Colonic mucosa (tissue), 4 donors: ENCODE measurements at places on chromosomes 5 and 9. TPM values are rescaled to one million over a fixed set of nuclear protein-coding genes. Genes with fewer than 3 reads are reported as not detected.
A peak's percentile ranks its signal among the peaks of the same experiment; 100 is the strongest.

DNA sequence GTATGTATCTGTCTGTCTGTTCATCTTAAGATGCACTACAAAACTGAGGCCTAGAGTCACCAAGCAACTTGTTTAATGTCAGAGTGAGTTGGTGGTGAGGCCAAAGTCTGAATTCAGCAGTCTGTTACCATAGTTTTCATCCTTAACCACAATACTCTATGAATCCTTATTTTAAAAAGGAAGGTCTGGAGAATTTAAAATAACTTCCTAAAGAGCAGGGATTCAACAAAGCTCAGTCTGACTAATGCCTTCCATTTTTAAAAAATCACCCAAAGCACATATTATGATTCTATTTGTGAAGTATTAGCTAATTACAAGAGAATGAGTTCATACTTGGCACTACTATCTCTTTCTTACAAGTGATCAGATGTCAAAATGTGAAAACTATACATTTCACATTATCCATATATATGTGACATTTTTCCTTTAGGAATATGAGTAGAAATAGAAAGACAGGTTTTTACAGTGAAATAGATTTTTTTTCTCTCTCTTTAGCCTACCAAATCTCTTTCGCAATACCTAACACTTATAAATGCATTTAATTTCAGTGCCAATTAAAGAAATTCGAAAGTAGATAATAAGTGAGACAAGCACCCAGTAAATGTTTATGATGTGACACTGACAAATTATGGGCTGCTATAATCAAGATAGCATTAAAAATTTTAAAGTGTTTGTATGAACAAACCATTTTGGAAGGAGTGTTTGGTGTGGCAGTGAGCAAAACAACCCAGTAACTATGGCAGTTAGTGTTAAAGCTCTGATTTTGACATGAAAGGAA is 102.3 kb upstream of the CDKN2B start:
- no peak for DNase-seq

DNA sequence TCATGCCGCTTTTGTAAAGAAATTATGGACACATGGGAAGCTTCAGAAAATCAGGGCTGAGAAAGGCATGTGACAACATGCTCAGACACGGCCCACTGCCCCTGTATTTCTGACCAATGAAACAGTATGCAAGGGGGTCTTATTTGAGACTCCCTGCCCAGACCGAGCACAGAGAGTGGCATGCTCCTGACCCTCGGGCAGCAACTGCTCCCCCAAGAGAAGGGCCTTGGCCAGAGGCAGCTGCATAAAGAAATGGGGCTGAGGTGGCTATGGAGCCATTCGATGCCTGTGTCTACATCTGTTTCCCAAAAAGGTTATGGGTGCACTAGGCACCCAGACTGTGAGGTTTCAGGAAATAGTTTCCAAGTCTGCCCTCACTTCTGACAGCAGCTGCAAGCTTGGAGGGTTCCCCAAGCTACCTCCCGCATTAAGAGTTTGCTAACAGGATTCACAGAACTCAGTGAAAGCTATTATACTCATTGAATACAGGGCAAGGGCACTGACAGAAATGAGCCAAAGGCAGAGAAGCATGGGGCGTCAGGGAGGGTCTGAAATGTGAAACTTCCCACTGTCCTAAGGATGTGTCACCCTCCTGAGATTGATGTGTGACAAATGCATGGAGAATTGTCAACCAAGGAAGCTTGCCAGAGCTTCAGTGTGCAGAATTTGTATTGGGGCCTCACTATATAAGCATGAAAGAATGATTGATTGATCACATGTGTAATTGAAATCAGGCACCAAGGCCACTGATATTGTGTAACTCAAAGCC is 94.3 kb downstream of the DAP start:
- DNase-seq, result no peak

- no peak for DNase-seq
Observed at GRCh38 chr5:128490761-128491160, 47.3 kb downstream of the FBN2 start.

- no peak for DNase-seq
Observed at GRCh38 chr5:4758550-4758949, 381.6 kb upstream of the ADAMTS16 start.

DNA sequence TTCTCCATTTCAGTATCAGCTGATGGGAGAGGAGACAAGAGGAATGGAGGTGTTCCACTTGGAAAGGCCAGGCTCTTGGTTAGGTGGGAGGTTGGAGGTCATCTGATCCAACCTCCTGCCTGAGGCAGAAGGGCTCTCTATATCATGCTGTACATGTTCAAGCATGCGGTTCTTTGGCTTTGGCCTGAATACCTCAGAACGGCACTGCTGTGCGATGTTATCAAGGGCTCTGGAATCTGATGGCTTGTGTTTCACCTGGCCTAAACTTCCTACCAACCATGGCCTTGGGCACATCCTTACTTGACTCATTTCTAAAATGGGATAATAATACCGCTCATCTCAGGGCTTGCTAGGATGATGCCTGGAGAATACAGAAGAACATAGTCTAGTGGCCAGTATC is 90.1 kb upstream of the FAM169A start:
- DNase-seq, result no peak

GRCh38 chr5:178895615-178896571 is at the start of gene ZFP2:
TSS of gene ZFP2 (plus strand) at chr5:178895913. CDS start at chr5:178931314, 35,401 bp downstream.
- DNase-seq, result peak; percentile 67

GRCh38 chr5:14853685-14854084 is 17.9 kb downstream of the ANKH start:
- DNase-seq, result no peak

GRCh38 chr5:173572431-173573125 is 43.9 kb downstream of the BOD1 start:
- DNase-seq, result no peak

DNA sequence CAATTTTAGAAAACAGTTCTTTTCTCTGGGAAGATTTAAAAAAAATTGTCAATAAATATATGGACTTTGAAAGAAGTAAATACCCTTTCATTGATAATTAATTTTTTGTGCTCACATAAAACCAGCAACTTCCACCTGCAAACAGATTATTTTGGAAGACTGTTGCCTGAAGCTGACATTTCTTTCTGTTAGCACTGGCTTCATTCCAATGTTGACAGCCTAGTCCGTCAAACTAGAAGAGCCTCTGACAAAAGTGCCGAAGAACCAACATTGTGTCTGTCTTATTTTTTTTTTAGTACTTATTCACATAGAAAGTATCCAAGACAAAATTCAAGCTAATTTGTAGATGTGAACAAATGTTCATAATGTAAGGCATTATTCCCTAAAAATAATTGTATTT is 108.6 kb upstream of the TMEM161B start:
- no peak for DNase-seq

DNA sequence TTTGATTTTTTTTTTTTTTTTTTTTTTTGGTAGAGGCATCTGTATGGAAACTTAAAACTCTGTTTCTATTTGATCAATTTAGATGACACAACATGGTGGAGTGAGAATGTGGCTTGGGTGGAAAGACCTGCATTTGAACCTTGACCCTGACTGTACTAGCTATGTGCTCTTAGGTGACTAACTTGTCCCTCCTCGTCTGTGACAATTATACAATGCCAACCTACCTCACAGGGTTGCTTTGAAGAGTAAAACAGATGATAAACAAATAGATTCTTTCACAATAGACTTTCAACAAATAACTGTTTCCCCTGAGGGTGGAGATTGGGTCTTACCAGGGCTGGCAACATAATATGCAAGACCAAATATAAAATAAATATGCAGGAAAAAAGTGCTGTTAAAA is 109.3 kb downstream of the CRB2 start:
- DNase-seq, result peak; percentile 53

DNA sequence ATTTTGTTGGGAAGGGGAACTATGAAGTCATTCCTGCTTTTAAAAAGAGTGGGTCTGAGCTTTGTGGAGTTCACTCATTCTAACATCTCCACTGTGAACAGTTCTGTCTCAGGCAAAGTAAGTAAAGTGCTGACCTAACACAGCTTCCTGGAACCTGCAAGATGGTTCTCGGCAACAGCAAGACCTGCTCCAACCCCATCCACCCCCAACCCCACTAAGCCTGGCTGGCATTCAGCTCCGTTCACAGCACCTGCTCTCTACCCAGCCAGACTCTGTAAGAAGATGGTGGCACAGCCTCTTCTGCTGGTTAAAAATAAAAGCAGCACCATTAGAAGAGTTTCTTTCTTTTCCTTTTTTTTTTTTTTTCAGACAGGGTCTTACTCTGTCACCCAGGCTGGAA is 42.0 kb downstream of the EPB41L4B start:
- DNase-seq, result no peak

DNA sequence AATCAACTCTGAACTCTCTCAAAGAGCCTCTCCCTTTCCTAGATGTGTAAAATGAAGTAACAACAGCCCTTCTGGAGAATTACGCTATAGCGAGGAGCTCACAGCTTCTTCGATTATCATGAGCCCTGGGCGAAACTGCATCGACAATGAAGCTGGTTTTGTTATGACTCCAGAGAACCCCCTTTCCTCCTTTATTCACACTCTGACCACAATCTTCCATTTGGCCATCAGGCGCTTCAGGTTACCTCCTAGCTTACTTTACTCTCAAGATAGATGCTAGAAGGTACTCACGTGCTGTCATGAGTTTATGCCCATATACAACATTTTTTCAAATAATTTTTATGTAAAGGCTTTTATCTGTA is 362.7 kb upstream of the RFX3 start:
- no peak for DNase-seq

GRCh38 chr9:88898039-88898720 is 93.1 kb upstream of the S1PR3 start:
- no peak for DNase-seq

DNA sequence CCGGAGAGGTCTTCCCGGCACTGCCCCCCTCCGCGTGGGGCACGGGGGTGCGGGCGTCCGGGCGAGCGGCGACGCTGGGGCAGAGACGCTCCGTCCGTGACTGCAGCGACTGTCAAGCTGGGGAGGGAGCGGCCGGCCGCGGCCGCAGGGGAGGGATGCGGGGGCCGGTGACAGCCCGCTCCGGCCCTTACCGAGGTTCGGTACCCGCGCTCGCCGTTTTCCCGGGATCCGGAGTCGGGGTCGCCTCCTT is 400 bp downstream of the KDM4C start:
- DNase-seq, result no peak

- no peak for DNase-seq
Observed at GRCh38 chr9:134265078-134265477, 61.2 kb upstream of the RXRA start.

- no peak for DNase-seq
Observed at GRCh38 chr5:58183078-58183785, 276.7 kb downstream of the PLK2 start.

DNA sequence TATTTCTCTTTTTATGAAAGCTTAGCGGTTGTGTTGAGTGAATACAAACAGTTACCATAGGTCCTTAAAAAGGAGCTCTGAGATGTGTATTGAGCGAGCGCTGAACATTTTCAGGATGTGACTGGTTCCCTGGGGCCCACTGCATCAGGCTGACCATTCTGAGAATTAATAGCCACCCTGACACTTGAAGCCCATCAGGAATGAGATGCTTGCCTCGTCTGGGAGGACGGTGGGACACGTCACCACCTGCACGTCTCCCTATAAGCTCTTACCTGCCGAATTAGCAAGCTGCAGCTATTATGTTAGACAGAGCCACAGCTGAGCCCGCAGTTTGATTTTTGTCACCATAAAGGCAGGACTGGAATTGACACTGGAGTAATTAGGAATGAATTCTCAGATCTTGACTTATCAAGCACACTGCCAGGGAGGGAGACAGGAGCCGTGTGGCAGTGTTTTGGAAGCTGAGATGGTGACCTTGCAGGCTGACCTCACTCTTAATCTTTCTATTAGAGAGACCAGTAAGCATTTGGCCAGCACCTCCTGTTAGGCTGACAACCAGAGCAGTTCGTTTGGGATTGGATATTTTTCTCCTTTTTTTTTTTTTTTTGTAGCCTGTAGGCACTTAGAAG is 373.1 kb upstream of the WWC1 start:
- no peak for DNase-seq

DNA sequence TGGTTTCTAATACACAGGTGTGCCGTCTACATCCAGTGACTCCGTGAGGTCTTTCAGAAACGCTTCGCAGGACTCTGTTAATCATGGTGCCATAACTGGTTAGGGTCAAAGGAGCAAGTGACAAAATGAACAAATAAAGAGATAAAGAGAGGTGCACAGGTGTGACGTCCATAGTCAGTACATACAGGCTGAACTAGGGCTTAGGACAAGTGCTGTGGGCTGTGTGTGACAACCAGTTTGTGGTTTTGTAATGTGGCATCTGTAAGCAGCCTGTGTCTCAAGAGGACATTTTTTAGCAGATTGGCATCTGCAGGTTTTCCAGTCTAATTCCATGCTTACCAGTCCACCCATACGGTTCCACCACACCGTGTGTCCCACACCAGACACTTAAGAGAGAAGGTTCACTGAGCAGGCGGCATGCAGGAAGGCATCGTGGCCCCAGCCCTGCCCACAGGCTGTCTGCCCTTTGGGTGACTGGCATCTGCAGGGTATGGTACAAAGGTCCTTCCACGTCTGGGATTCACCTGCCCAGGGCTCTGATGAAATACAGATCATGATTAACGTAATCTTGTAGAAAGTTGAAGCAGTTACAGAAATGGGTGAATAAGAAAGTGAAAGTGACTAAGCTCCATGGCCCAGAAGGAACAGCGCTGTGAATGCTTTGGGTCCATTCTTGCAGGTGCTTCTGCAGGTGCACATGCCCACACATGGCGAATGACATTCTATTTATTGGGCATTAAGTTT is 26.9 kb downstream of the SRD5A1 start:
- DNase-seq, result no peak

DNA sequence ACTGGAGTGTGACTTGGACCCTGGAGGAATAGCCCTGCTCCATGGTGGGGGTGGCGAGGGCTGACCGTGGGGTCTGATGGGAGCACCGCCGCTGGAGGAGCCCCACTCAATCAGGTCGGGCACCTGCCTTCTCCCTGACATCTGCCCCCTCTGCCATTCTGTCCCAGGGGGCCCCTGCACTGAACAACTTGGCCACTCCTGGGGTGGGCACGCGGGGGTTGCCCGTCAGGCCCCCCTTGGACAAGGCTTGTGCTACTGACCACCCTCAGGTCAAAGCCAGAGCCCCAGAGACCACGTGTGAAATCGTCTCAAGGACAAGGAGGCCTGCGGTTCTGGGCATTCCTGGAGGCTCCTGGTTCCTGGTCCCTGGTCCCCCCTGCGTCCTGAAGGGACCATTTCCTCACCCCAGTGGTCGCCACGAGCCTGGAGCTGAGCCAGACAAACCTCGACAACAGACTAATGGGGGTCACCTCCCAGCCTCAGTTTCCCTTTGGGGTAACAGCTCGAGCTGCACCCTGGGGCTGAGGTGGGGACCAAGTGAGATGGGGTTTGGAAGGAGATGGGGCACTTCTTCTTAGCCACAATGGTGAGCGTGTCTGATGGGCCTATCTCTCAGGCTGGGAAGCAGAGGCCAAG is 73.4 kb upstream of the RNU6ATAC start:
- DNase-seq, result no peak

DNA sequence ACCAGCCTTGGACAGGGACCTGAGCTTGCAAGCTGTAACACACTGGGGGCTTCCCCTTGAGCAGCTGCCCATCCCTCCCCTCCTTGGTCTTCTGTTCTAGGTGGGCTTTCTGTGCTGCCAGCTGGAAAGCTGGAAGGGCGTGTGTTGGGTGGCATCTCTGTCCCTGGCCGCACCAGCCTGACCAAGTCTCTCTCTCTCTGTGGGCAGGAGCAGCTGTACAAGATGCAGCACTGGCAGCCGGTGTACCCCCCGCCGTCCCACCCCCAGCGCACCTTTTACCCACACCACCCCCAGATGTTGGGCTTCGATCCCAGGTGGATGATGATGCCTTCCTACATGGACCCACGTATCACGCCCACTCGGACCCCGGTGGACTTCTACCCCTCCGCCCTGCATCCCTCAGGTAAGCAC is 32.1 kb upstream of the POMT1 start:
- no peak for DNase-seq

Gene C1QTNF2
- total RNA-seq, result 1.0 TPM

Gene ZNF483
- total RNA-seq, result 1.2 TPM

Gene PCDHA7
- total RNA-seq, result 0.10 TPM

Gene PRR16
- total RNA-seq, result 1.2 TPM

Gene DAPK1
- 17.5 TPM for total RNA-seq

Gene TAF1L
- not detected for total RNA-seq
